ENCODE measurements at places on chromosomes 2 and 18.

DNA sequence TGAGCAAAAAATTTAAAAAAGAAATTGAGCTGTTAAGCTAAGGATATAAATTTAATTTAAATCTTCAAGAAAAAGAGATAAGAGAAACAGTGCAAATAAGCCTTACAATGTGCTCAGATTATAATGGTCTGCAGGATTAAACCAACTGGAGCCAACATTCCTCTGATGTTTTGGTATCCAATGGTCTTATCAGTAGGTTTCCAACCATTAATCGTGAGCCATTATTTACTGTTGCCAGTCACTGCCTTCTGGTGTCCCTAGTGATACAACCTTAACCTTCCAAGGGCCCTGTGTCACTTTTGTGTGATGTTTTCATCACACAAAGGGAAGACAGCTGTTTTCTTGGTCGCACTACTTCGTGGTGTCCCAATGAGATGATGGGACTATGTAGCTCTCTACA lies 134.5 kb upstream of the CTAGE1 start:
- H3K4me1 ChIP-seq: no peaks in the 10 kb centered on the region
- no peaks in the 10 kb centered on the region for H3K27me3 ChIP-seq
- DNase-seq: no peak
- no peaks in the 10 kb centered on the region for H3K36me3 ChIP-seq

DNA sequence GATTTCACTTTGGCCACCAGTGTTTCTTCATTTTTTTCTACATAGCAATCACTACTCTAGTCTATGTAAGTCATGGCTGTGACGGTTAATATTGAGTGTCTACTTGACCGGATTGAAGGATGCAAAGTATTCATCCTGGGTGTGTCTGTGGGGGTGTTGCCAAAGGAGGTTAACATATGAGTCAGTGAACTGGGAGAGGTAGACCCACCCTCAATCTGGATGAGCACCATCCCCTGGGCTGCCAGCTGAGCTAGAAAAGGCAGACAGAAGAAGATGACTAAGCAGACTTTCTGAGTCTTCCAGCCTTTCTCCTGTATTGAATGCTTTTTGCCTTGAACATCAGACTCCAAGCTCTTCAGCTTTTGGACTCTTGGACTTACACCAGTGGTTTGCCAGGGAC lies 265.0 kb upstream of the SLC8A1 start:
- no peaks in the 10 kb centered on the region for H3K4me1 ChIP-seq
- H3K36me3 ChIP-seq: no peaks in the 10 kb centered on the region
- H3K27ac ChIP-seq: no peak overlapping the region

GRCh38 chr2:152443771-152444170 lies 108.8 kb downstream of the FMNL2 start:
- no peaks in the 10 kb centered on the region for H3K36me3 ChIP-seq
- no peak overlapping the region for H3K27ac ChIP-seq
- H3K4me3 ChIP-seq: no peak overlapping the region
- H3K4me1 ChIP-seq: no peaks in the 10 kb centered on the region

DNA sequence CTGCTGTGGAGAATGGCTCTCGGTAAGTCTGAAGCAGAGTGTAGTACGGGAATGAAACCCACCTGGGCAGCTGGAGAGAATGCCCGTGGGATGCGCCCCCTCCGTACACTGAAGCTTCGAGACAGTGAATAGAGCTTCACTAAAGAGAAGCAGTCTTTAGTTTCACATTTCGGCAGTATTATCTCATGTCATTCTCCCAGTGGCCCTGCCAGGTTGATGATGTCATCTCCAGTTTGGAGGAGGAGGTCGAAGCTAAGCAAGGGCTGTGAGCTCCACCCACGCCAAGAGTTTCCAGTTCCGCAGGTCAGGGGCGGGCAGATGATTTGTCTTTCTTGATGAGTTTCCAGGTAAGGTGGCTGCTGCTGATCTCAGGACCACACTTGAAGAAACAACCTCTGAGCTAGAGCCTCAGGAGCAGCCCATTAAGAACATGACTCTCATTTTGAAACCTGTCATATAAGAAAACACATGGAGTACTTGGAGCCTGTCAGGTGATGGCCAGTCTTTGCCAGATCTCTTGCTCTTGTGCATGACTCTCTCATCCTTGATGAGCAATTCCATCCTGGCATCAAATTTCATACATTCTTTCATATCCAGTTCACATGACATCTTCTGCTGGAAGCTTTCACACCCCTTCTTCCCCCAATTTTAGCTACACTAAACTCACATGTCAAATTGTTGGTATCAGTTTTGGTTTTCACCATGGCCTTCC lies 475.0 kb downstream of the RNF144A start:
- H3K27me3 ChIP-seq: no peaks in the 10 kb centered on the region
- DNase-seq: no peak
- no peak overlapping the region for H3K4me3 ChIP-seq
- no peaks in the 10 kb centered on the region for H3K36me3 ChIP-seq

DNA sequence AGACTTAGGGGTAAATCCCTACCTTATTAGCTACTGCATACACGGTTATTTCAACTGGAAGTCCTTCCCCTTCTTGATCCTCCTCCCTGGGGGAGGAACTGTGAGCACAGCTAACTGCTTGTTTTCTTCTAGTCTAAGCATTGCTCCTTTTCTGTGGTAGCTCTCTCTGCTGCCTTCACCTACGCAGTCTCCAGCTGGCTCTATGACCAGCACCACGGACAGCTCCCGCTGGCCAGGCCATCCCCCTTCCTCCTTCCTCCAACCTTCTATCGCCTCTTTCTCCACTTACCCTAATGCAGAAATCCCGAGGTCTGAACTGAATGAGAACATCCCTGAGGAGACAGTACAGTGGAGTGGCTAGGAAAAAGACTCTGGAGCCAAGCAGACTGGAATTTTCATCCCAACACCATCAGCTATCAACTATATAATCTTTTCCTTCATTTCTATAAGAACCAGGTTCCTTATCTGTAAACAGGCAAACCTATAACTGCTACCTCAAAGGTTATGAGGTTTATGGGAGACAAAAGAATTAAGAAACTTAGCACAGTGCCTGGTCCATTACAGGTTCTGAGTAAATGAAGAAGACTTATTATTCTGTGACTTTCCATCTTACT lies 4.7 kb upstream of the CFAP65 start:
- H3K4me3 ChIP-seq: no peak overlapping the region
- no peaks in the 10 kb centered on the region for H3K4me1 ChIP-seq
- no peak overlapping the region for H3K27ac ChIP-seq
- H3K27me3 ChIP-seq: peaks cover 78% of the 10 kb centered on the region
- no peak for DNase-seq
